ENCODE measurements at places on chromosomes 6 and 20.

DNA sequence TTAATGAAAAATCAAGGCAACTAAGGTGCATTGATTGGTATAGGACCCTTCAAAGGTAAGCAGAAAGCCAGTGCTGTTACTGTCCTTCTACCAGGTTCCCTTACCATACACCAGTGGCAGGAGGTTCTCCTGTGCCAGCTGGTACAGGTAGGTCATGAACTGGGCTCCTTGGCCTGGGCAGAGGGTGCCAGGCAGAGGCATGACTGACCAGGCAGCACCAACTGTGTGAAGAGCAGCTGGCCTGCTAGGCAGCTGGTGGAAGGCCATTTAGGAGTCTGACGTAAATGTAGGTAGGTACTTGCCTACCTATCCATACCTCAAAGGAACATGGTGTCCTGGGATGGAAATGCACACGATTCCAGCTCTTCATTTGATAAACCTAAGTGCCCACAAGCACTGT is 23.3 kb downstream of the PCNA start:
- no peak for DNase-seq

DNA sequence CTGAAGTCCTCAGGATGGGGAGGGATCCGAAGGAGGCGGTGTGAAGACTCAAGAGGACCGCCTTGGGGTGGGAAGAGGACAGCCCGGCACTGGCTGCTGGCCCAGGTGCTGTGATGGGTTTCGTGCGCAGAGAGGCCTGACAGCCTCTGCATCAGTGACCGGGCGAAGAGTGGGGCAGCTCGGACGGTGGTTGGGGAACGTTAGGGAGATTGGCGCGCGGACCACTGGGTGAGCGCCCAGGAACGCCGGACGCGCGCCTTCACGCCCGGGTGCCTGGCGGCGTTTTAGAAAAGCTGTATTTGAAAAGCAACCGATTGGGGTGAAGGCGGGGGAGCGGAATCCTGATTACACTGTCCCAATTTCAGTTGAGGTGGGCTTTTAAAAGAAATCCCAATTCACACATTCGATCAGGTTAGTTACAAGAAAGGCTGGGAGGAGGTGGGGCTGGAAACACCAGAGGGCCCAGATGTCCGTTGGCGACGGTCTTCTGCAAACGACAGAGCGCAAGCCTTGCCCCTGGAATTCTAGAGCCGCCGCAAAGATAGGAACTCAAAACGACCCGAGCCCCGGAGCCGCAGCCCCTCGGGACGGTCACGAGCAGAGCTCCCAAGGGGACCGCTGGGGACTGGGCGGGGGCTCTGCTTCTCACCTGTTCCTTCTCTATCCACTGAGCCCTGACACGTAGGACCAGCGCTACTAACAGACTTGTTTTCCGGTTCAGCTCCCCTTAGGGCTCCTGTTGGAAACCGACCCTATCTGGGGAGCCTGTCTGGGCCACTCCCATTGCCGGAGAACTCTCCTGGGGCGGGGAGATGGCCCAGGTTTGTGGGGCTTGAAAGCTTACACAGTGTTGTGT is 8.5 kb upstream of the TRIM40 start:
- DNase-seq: no peak

GRCh38 chr6:38676236-38676973 is 26.5 kb downstream of the GLO1 start:
- DNase-seq: no peak

GRCh38 chr20:31590717-31591225 is 14.3 kb upstream of the ID1 start:
- DNase-seq: no peak

GRCh38 chr6:27332692-27333641 is 20.9 kb upstream of the POM121L2 start:
- DNase-seq: peak; percentile 63

GRCh38 chr6:123233336-123233735 is 237.3 kb downstream of the CLVS2 start:
- DNase-seq: no peak

- DNase-seq: no peak
These were observed 4.6 kb upstream of the TMEM217 start for GRCh38 chr6:37262446-37263026.

- no peak for DNase-seq
These were observed 118.6 kb upstream of the UST start for GRCh38 chr6:148628251-148628650.

DNA sequence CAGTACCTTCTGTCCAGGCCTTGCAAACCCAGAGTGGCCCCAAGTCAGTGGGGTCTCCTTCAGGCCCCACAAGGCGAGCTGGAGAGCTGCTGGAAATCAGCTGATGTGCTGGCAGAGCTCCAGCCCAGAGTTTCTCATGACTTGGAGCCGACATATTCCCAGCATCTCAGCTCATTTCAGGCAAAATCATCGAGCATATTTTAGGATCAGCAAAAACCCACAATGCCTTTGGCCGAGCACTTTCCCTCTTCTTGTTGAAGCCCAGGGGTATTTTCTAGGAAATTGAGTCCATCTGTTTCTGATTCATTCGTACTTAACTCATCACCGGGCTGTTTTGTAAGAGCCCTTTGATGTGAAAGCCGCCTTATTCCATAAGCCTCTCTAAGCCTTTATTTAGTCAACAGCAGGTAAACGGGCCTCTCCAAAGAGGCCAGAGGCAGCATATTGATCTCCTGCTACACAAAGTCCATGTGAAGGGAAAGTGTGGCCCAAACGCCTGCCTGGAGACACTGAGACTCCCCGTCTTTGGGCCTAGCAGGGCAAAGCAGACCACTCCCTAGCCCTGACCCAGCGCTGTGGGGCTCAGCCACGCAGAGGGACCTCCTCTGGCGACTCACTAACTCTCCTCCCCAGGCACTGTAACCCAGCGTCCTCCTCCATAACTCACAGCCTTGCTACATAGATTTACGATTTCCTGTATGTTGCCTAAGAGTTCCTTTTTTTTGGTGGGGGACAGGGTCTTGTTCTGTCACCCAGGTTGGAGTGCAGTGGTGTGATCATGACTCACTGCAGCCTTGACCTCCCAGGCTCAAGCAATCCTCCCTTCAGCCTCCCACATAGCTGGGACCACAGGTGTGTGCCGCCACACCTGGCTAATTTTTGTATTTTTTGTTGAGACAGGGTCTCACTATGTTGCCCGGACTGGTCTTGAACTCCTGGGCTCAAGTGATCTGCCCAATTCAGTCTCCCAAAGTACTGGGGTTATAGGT is 12.1 kb upstream of the C20orf203 start:
- DNase-seq: no peak

- no peak for DNase-seq
These were observed 60.9 kb downstream of the TULP4 start for GRCh38 chr6:158373214-158373613.

GRCh38 chr6:92460133-92460532 is 959.2 kb downstream of the EPHA7 start:
- no peak for DNase-seq

DNA sequence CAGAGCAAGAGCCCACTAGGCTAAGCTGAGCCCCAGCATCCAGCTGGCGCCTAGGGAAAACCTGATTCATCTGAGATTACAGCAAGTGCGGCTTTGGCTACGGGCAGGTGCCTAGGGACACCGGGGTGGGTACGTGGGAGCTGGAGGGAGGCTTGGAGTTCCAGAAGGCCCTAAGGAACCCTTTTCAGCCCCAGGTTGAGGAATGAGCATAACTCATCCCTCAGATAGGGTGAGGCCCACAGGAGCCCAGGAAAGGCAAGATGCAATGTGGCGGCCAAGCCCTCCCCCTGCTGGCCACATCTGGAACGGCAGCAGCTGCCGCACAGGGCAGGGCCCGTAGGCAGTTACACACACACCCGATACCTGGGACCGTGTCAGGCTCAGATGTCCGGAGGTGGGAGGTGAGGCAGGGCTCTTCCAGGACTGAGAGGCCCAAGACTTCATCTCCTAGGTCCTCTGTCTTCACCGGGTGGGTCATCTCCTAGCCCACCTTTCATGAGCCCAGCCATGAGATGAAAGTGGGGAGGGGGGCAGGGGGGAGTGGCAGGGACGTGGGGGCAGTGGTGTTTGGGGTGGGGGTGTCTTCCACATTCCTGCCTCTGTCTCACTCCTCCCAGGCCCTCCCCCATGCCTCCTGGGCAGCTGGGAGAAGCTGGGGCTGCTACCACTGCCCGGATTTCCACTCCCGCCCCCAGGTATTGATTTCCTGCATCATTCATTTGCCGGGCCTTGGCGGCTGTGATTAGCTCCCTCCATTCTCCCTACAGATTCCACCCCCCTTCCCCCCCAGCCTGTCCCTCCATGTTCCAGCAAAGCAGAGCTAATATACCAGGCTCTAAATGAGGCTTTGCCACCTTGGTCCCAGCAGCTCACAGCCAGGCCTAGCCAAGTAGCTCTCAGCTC is 5.5 kb downstream of the MDGA1 start:
- peak; percentile 88 for DNase-seq

- DNase-seq: no peak
These were observed 469.1 kb downstream of the DHX35 start for GRCh38 chr20:39431091-39431880.

DNA sequence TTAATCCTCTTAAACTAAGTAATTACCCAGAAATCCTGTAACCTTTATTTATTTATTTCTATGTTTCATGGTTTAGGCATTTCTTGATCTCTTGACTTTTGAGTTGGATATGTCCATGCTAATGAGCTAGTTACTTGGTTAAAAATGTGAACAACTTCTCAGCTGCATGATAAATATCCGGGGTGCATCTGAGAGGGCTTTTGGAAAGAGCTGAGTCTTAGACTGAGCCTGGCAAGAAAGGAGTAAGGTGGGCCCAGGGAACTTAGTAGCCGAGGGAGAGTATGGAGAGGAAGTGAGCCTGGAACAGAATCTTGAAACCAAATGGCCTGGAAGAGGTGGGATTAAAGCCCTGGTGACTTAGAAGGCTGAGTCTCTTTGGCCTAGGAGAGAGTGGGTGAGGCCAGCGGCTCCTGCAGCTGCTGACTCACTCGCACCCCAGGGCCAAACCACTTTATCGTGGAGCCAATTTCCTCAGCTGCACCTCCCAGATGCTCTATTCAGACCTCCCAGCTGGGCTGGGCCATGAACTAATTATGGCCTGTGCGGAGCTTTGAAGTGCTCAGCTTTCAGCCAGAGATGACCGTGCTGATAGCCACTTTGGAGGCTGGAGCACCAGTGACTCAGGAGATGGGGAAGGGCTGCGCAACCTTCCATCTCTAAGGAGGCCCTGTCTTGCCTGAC is 19.1 kb downstream of the TGM3 start:
- DNase-seq: no peak

DNA sequence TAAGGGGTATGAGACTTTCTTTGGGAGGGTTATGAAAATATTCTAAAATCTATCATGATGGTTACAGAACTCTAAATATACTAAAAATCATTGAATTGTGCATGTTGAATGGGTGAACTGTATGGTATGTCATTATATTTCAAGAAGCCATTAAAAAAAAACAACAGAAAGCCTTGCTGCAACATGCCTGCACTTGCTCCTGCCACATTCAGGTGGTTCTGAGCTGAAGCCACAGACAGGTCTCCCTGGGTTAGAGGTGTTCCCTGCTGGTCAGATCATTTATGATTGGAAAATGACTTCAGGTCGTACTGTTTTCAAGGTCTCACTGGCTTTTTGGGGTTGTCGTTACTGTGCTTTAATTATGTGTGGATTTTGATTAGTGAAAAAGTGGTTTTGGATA is 13.3 kb downstream of the GMPR start:
- no peak for DNase-seq

DNA sequence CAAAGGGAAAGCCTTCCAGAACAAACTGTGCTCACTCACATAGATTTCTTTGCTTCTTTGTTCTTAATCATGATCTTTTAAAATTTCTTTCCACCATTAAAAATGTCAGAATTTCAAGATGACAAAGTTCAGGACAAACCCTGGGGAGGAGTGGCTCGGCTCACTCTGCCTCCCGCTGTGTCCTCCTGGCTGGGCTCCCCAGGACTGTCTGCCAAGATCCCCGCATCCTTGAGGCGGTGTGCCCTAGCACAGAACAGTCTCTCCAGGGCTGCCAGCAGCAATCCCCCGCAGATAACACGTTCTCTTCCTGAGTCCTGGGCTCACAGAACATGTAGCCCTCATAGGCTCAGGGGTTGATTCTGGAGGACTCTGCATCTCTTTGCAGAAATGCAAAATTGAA is 98.4 kb upstream of the KCNG1 start:
- DNase-seq: no peak

GRCh38 chr6:145561095-145562072 is 173.9 kb downstream of the EPM2A start:
- DNase-seq: no peak

DNA sequence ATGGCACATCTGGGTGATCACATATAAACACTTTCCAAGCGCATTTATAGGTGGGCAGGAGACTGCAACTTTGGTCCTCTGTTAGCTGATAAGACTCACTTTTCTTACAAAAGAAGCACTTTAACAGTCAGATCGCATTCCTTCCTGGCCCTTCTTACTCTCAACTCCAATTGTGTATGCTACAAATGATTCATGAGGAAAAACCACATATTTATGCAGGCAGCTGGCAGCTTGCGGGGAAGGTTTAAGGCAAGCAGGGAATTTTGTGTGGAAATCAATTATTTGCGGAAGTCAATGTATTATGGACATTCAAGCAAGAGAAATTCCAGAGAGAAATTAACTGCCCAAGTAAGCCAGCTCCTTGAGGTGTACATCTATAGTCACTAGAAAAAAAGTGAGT is 194.0 kb downstream of the PKHD1 start:
- DNase-seq: no peak

- no peak for DNase-seq
These were observed 215.2 kb downstream of the PTPRK start for GRCh38 chr6:128305228-128305627.

DNA sequence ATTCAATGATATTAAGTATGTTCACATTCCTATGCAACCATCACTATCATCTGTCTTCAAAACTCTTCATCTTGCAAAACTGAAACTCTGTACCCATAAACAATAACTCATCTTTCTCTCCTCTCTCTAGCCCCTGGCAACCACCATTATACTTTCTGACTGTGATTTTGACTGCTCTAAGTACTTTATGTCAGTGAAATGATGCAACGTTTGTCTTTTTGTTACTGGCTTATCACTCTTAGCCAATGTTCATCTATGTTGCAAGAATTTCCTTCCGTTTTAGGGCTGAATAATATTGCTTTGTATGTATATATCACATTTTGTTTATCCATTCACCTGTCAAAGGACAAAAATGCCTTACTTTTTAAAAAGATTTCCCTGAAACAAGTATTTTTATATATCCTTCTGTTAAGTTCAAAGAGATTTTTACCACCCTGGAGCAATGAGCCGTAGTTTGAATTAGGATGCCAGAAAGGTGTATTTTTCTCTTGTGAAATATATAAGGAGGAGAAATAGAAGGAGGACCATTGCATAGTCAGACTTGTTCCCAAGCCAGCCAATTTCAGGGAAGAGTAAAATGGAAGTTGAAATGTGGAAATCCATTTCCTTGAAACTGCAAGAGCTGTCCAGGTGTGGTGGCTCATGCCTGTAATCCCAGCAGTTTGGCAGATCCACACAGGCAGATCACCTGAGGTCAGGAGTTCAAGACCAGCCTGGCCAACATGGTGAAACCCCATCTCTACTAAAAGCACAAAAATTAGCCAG is 4.0 kb upstream of the CGAS start:
- DNase-seq: no peak
